Activated T-cell treated with anti-CD3 and anti-CD28 coated beads, Interleukin-2, amount 50 U/mL, for 72 hours (primary cell): ENCODE measurements at places on chromosomes 13 and 19. TPM values are rescaled to one million over a fixed set of nuclear protein-coding genes. Genes with fewer than 3 reads are reported as not detected.

DNA sequence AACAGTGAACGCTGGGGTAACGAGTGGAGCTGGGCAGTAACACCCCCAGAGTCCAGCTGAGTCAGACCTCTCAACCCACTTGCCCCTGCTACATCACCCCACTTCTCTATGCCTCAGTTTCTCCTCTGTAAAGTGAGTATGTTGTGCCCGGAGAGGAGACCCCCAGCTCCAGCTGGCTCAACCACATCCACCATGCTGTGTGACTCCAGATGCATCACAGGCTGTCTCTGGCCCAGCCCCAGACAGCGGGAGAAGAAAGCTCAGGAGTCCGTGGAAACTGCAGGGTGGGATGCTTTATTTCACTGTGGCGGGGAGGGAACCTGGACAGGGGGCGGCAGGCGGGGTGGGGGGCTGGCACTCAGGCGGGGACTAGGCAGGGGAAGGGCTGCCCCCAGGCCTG, 9.6 kb upstream of the ELL start:
- no peak for DNase-seq

GRCh38 chr19:13633109-13633508, 126.8 kb upstream of the CACNA1A start:
- no peak for DNase-seq

- no peak for DNase-seq
Measured at GRCh38 chr13:75366380-75367280, 115.3 kb downstream of the TBC1D4 start.

Gene CEACAM8
- total RNA-seq: not detected

Gene SUPT20H
- 76.6 TPM for total RNA-seq

GRCh38 chr19:1568320-1569019, at the start of gene MEX3D:
MEX3D (minus strand) TSS chr19:1568325; CDS start chr19:1568058, 267 bp downstream.
- peak; percentile 88 for DNase-seq

DNA sequence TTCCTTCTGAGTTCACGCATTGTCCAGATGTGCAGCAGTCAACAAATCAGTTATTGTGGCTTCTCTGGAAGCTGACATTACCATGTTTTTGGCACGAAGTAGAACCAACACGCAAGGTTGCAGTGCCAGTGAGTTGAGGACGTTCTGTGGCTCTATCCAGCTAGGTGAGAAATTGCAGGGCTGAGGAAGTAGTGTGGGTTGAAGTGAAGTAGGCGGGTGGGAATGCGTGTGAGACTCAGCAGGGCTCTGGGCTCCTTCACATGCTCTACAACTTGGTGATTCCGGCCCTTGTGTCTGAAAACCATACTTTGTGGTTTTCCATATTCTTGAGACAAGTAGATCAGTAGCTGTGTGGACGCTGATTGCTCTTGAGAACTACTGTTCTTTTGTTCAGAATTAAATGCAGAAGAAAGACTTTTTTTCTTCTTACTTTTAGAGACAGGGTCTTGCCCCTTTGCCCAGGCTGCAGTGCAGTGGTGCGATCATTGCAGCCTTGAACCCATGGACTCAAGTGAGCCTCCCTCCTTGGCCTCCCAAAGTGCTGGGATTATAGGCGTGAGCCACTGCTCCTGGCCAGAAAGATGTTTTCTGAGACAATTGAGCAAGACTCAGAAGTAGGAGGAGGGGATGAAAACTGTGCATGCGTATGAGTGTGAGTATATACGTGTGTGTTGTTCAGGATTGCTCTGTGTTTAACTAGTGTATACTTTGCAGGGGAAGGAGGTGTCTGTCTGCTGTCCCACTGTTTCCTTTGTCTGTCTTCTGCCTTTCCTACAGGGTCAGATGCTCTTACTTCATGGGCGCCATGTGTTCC, 46.2 kb downstream of the GATAD2A start:
- DNase-seq: peak; percentile 65

DNA sequence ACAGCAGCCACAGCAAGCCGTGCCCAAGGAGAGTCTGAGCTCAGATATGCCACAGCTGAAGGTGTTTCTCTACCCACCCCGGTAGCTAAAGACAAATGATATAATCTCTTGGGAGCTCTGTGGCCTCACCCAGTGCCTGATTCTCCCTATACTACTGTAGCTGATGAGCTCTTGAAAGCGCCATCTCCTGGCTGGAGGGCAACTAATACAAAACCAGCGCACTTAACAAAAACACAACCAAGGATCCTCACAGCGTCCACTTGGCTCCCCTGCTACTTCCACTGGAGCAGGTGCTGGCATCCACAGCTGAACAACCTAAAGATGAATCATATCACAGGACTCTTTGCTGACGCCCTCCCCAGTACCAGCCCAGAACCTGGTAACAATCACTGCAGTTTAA, 1212.0 kb downstream of the PCDH17 start:
- no peak for DNase-seq

DNA sequence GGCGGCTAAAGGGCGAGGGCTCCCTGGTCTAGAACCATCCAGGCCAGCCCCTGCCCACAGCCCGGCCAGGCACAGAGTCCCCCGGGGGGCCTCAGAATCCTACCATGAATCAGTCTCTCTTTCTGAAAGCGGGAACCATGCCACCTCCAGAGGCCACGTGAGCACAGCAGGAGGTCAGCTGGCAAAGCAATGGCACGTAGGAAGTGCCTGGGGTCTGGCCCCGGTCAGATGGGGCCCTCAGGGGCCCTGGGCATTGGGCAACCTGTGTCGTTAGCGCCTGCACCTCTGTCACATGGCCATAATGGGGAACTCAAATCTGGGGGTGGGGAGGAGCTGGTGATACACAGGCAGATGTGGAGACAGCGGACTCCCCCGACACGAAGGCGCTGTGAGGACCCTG, 8.8 kb downstream of the MFSD12 start:
- no peak for DNase-seq

- no peak for DNase-seq
Measured at GRCh38 chr19:51122112-51122981, 2.4 kb upstream of the SIGLEC9 start.

- no peak for DNase-seq
Measured at GRCh38 chr13:105365831-105366230, 1169.6 kb downstream of the EFNB2 start.

Gene PDE4A
- total RNA-seq: 36.8 TPM
